ENCODE measurements at places on chromosomes 2 and 18. TPM values are rescaled to one million over a fixed set of nuclear protein-coding genes. Genes with fewer than 3 reads are reported as not detected.

DNA sequence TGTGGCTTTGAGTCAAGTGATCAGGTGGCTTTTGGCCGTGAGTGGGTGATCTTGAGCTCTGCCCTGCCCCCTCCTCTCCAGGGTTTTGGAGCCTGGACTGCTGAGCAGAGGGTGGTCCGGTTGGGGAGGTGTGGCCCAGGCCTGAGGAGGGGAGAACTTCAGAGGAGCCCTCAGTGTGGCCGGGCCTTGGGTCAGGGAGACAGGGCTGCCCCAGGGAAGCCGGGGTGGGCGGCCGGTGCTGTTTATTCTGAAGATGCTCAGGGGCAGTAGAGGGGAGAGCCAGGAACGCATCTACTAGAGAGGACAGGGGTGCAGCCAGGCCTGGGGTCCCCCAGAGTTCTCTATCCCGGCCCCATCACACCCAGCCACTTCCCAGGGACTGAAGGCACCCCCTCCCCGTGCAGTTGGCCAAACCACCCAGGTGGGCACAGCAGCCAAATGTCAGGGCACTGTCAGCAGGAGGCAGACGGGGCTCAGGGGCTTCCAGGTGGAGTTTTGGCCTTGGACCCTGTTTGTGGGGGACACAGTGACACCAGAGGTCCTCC, 963 bp downstream of the ERFE start:
- DNase-seq: no peak

DNA sequence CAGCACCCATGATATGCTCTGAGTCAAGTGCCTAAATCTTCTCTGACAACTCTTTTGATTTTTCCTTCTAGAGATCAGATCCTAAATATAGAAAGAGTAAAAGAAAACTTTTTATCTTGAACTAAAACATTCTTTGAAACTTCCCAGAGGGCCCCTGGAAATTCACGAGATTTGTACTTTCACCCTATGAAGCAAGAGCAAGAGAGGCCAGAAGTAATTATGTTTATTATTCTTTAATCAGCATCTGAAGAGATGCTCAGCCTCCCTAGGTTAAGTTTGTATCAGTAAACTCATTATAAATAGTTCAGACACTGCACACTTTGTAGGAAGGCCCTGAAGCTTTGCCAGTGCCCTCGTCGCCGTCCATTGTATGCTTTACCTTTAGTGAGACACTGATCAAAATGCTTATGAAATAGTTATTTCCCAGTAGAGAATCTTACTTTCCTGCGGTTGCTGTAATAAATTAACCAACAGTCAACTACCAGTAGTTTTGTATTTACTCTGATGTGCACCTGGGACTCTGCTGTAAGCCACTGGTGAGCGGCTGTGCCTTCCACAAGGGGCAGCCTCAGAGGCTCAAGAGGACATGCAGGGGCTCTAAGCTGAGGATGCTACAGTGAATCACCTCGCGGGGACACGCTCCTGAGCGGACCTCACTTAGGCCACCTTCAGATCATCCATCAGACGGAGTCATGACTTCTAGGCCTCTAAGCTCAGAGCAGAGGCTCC, 71.9 kb downstream of the BIN1 start:
- no peak for DNase-seq

- no peak for DNase-seq
Observed at GRCh38 chr2:180075870-180076269, 68.8 kb upstream of the CWC22 start.

DNA sequence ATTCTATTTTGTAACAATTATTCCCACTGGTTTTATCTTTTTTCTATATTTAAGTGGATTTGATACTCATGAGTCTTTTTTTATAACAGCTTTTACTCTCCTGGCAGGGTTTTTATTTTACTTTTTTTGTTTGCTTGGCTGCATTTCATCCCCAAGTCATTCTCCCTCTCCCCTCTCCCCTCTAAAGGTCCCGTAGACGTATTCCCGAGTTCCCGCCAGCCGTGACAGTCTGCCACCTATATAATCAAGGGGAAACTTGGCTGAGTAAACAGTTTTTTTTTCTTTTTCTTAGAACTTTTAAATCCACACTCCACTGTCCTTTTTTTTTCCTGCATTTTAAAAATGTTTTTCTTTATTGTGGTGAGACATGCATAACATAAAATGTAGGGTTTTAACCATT, 433.1 kb upstream of the HS6ST1 start:
- DNase-seq: no peak

DNA sequence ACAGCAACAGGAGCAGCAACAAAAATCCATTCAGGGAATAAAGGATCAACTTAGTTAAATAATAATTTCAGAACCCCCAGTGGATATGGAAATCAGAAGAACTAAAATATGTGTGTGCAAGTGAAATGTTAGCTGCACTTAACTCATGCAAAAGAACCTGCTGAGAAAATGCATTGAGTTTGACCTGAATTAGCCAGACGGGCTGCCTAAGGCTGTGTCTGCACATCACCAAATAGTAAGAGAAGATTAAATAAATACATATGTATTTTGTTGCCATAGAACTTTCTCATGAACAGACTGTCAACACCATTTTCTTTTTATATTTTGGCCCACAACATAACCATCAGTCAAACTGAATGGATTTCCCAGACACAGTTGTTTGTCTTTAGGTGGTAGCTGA, 262.0 kb upstream of the PIK3C3 start:
- DNase-seq: no peak

DNA sequence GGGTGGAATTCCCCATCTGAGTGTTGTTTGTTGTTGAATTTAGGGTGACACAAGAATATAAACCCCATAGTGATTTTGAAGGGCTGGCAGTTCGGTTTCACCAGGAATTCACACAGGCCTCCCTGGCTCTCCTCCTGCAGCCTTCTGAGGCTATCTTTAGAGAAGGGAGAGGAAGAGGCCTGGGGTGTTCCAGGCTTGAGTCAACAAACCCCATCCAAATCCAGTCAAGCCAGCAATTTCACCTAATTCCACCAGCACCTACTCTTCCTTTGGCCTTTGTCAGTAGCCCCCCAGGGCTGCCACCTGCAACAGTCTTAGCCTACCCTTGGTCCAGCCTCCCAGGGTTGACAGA, 32.0 kb downstream of the MARCHF4 start:
- no peak for DNase-seq

DNA sequence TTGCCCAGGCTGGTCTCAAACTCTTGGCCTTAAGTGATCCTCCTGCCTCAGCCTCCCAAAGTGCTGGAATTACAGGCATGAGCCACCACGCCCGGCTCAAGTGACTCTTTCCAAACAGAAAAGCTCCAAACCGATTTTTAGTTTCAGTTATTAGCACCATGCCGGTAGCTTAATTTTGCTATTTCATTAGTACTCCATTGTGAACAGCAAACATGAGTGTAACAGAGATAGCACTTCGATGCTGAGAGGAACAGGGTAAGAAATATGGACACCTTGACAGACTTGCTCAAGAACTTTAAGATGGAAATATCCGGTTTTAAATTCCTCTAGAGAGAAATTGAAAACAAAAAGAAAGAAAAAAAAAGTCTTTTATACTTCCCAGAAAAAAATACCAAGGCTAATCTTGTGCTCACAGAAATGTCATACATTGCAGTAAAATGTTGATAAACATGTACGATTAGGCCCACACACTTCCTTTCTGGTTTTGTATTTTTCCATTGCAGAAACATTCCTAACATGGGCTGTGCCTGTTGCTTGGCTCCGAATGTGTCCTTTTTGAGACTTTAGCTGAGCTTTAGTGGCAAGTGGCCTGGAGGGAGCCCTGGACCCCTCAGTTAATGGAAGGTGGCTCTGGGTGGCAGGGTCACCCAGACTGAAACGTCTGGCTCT, 18.3 kb downstream of the FHL2 start:
- DNase-seq: no peak

DNA sequence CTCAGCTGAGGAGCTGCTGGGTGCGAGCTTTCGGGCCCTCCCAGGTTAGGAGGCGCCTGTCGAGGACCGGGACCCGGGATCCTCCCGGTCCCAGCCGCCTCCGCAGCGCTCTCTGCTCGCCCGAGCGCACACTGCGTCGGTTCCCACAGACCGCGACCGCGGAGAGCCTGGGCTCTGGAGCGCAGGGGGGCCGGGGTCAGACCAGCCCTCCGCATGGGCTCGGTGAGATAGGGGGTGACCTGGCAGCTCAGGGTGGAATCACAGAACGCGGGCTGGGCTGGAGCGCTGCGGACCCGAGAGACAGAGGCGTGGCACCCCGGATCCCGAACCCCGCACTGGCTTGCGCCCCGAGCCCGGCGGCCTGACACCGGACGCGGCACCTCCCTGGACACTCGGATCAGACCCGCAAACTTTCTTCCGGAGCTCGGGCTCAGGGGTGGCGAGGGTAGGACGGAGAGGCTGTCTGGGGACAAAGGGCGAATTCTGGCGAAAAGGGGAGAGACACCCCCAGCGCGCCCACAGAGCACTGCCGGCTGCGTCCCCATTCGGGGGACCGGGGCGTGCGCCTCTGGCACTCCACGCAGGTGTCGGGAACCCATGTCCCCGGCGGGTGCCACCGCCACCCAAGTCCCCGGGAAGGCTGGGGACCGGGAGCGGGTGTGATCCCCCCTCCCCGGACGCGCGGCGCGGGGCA, 612 bp downstream of the DIPK1C start:
- DNase-seq: peak; percentile 39

DNA sequence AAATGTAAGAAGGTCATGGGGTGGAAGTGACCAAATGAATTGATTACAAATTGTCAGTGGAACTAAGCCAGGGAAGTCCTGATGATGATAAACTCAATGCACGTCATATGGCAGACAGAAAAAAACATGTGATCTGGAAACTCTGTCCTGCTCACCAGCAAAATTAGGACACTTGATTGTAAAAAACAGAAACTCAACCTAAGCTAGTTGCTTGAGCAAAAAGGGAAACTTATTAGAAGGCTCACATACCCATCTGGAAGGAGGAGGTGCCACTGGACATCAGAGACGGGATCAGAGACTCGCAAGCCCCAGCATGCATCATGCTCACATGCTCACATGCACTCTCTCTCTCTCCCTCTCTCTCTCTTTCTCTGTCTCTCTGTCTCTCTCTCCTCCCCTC, 96.8 kb downstream of the SP3 start:
- no peak for DNase-seq

GRCh38 chr18:45228796-45229388, 386.4 kb upstream of the SLC14A2 start:
- DNase-seq: no peak

ID2 gene
- polyA plus RNA-seq: 67.2 TPM

SOWAHC gene
- polyA plus RNA-seq: 7.2 TPM

DSG4 gene
- 0.76 TPM for polyA plus RNA-seq

LIMS3 gene
- 0.50 TPM for polyA plus RNA-seq

ABCB11 gene
- polyA plus RNA-seq: not detected

CNGA3 gene
- polyA plus RNA-seq: not detected

Data from stomach (tissue), 19 donors.